ENCODE measurements at places on chromosomes 16 and 17. TPM values are rescaled to one million over a fixed set of nuclear protein-coding genes. Genes with fewer than 3 reads are reported as not detected.
A peak's percentile ranks its signal among the peaks of the same experiment; 100 is the strongest.

DNA sequence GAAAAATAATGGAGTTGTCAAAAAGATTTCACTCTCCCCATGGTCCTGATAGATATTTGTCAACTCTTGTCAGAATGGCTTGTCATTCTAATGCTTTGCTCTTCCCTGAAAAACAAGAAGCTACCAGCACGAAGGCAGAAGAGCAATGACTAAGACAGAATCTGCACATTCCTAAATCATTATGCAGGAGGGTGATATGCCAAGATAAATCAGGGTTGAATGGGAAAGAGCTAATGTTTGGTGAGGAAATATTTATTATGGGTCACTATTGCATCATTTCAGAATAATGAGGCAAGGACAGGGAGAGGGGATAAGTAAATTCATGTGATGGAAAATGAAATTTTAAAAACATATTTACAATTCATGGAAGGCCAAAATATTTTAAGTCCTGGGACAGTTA is 297.5 kb upstream of the XYLT1 start:
- peaks cover 10% of the 10 kb centered on the region for H3K27me3 ChIP-seq
- no peaks in the 10 kb centered on the region for H3K36me3 ChIP-seq
- H3K4me3 ChIP-seq = no peak overlapping the region

GRCh38 chr17:41519501-41520224 is 973 bp upstream of the KRT15 start:
- H3K36me3 ChIP-seq = no peaks in the 10 kb centered on the region
- H3K27ac ChIP-seq = no peak overlapping the region
- no peak for DNase-seq
- H3K4me1 ChIP-seq = no peaks in the 10 kb centered on the region
- no peak overlapping the region for H3K4me3 ChIP-seq

- no peak for DNase-seq
- no peaks in the 10 kb centered on the region for H3K27me3 ChIP-seq
- H3K36me3 ChIP-seq = no peaks in the 10 kb centered on the region
- no peak overlapping the region for H3K4me3 ChIP-seq
- H3K27ac ChIP-seq = no peak overlapping the region
These were observed 1572.3 kb downstream of the CDH8 start for GRCh38 chr16:60463986-60464385.

DNA sequence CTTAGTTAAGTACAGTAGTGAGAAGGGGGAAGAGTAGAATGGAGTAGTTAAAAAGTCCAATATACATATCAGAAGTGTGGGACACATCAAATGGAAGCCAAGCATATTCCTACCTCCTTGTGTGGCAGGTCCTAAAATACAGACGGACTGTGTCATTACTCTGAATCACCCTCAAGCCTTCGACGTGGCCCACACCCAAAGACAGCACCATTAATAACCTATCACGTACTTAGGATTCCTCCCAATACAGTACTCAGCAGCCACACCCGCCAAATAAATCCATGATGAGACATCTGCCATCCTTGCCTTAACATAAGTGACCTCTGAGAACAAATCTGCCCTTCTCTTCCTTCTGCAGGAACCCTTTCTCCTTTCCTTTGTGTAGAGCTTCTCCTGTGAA is 38.9 kb downstream of the UBE2G1 start:
- DNase-seq = no peak
- H3K4me1 ChIP-seq = peaks cover 47% of the 10 kb centered on the region
- no peak overlapping the region for H3K4me3 ChIP-seq
- peaks cover 31% of the 10 kb centered on the region for H3K36me3 ChIP-seq

- H3K4me3 ChIP-seq = no peak overlapping the region
- DNase-seq = no peak
- H3K36me3 ChIP-seq = no peaks in the 10 kb centered on the region
- H3K4me1 ChIP-seq = no peaks in the 10 kb centered on the region
These were observed 268.5 kb upstream of the CCL2 start for GRCh38 chr17:33986566-33986965.

DNA sequence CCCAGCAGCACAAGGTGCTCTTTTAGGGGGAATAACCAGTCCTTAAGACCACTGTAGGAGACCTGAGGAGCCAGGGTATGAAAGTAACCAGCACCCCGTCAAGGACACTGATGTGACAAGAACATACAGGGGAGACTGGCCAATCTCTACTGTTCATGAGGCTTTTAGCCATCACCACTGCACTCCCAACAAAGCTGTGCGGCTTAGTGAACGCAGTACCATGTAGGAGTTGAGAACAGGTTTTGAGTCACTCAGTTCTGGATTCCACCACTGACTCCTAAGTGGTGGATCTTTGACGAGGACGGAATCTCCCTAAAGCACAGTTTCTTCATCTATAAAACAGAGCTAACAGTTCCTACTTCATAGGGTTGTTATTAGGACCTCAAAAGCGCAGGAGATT is 26.8 kb downstream of the COG4 start:
- peak; percentile 52 for DNase-seq
- H3K27me3 ChIP-seq = no peaks in the 10 kb centered on the region
- H3K27ac ChIP-seq = no peak overlapping the region
- peaks cover 31% of the 10 kb centered on the region for H3K36me3 ChIP-seq
- H3K4me1 ChIP-seq = peaks cover 20% of the 10 kb centered on the region
- no peak overlapping the region for H3K4me3 ChIP-seq

GRCh38 chr16:67748834-67749233 is 29.7 kb upstream of the GFOD2 start:
- H3K4me3 ChIP-seq = no peak overlapping the region
- H3K27ac ChIP-seq = no peak overlapping the region
- H3K36me3 ChIP-seq = peaks cover 3% of the 10 kb centered on the region

GRCh38 chr16:2748757-2749455 is 3.5 kb upstream of the SRRM2 start:
- peaks cover 17% of the 10 kb centered on the region for H3K36me3 ChIP-seq
- H3K27ac ChIP-seq = no peak overlapping the region
- H3K4me1 ChIP-seq = peaks cover 14% of the 10 kb centered on the region

DNA sequence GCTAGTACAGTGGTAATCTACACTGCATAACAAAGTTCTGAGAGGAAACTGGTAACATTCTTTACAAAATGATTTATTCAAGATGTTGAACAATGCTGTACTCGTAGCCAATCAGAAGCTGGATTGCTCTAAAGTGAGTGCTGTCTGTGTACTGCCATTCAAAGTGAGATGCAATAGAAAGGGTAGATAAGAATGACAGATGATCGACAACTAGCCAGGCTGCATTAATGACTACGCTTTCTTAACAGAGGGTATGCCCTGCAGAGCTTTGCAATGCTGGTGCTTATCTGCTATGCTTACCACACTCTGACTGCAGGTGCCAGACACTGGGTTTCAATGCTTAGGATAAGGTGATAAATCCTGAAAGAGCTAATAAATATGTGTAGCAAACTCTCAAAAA is 46.1 kb upstream of the SLC25A19 start:
- H3K4me1 ChIP-seq = peaks cover 74% of the 10 kb centered on the region
- peaks cover 21% of the 10 kb centered on the region for H3K36me3 ChIP-seq
- peak overlapping the region; percentile 65 for H3K27ac ChIP-seq
- DNase-seq = no peak

DNA sequence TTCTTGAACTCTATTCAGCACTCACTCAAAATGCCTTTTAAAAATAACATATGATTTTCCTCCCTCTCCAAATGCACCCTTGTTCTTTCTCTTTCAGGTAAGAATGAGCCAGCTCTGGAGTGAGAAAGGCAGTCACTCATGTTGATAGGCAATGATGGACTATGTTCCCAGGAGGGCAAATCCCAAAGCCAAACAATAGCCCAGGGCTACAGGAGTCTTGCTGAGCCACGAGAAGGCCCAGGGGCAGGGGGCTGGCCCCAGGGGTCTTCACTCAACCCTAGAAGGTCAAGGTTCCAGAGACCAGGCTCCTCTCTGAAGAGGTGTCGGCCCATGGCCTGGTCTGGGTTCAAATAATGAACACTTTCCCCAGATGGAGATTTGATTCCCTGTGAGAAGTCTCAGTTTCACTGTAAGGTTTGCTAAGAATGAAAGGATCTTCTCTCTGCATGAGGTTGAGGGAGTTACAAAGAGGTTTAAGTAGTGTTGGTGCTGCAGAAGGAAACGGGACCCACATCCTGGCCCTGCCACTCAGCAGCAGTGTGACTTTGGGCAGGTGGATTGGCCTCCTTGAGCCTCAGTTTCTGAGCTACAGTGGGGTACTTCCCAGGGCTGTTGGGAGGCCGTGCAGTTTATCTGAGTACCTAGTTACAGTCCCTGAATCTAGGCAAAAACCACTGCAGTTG is 49.0 kb downstream of the RTN4RL1 start:
- H3K4me1 ChIP-seq = peaks cover 20% of the 10 kb centered on the region
- H3K27me3 ChIP-seq = peaks cover 12% of the 10 kb centered on the region
- no peaks in the 10 kb centered on the region for H3K36me3 ChIP-seq
- peak; percentile 31 for DNase-seq
- no peak overlapping the region for H3K27ac ChIP-seq

DNA sequence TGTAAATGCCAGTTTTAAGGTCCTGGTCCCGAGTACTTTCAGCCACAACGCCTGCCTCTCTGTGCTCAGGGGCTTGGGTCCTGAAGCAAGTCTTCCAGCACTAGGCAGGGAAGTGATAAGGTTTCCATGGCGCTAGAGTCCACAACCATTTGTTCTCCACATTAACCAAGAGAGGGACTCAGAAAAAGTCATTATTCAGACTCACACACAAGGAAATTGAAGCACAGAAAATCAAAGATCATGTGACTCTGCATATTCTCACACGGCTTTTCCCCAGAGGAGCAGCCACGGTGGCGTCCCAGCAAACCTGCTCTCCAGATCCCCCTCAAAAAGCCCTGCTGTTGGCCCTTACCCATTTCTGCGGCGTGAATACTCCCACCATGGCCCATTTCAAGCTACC is 9.7 kb downstream of the ENPP7 start:
- H3K4me1 ChIP-seq = peaks cover 6% of the 10 kb centered on the region
- peaks cover 23% of the 10 kb centered on the region for H3K27me3 ChIP-seq
- H3K36me3 ChIP-seq = no peaks in the 10 kb centered on the region

DNA sequence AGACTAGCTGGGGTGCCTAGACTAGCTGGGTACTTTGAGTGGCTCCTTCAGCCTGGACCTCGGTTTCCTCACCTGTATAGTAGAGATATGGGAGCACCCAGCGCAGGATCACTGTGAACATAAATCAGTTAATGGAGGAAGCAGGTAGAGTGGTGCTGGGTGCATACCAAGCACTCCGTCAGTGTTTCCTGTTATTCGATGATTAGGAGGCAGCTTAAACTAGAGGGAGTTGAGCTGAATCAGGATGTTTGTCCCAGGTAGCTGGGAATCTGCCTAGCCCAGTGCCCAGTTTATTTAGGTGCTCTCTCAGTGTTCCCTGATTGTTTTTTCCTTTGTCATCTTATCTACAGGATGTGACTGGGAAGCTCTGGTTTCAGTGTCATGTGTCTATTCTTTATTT is 8.4 kb upstream of the TMEM235 start:
- H3K36me3 ChIP-seq = peaks cover 34% of the 10 kb centered on the region
- peaks cover 3% of the 10 kb centered on the region for H3K4me1 ChIP-seq
- no peak overlapping the region for H3K4me3 ChIP-seq

DNA sequence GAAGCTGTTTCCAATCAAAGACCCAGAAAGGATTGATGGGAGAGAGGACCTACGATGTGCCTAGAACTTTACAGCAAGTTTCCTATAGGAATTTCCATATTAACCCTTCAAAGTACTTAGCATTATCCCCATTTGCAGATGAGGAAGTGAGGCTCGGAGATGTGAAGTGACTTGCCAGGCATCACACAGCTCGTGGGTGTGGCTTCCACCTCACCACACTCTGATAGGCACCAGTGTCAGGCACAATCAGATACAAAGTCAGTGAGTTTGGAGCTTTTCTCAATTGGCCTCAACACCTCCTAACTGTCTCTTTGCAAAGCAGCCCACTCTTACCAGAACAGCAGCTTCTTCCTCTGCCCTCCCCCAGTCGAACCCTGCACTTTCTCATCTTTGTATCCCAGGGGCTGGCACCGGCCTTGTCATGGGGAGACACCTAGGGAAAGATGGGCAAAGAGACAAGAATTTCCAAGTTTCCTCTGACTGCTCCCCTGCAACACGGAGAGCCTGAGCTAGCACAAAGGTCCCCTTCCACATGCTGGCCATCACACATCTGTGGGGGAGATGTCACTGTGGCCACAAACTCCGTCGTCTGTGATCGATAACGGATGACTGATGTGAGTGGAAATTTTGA is 37.4 kb upstream of the CCL1 start:
- no peak overlapping the region for H3K4me3 ChIP-seq
- DNase-seq = no peak
- no peak overlapping the region for H3K27ac ChIP-seq
- H3K4me1 ChIP-seq = no peaks in the 10 kb centered on the region
- no peaks in the 10 kb centered on the region for H3K36me3 ChIP-seq

DNA sequence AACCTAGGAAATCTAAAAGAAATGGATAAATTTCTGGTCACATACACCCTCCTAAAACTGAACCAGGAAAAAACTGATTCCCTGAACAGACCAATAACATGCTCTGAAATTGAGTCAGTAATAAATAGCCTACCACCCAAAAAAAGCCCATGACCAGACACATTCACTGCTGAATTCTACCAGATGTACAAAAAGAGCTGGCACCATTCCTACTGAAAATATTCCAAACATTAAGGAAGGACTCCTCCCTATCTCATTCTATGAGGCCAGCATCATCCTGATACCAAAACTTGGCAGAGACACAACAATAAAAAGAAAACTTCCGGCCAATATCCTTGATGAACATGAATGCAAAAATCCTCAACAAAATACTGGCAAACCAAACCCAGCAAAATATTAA is 52.9 kb downstream of the TTC19 start:
- no peaks in the 10 kb centered on the region for H3K27me3 ChIP-seq
- DNase-seq = no peak
- H3K27ac ChIP-seq = peak overlapping the region; percentile 22
- peaks cover 53% of the 10 kb centered on the region for H3K36me3 ChIP-seq

DNA sequence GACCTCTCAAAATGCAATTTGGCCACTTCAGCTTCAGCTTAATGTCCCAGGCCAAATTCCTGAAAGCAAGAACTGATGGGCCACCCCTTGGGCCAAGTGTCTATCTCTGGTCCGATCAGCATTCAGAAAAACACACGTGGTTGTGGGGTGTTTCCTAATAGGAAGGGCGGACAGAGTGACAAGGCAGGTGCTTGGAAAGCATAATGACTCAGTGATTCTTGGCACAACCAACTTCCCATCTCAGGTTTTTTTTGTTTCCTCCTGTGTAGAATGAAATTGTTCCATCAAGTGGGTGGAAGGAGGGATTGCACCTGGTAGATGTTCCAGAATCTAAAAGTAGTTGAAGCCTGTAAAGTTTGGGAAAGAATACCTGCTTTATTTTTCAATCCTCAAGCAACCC is 155.6 kb downstream of the HS3ST2 start:
- no peak overlapping the region for H3K4me3 ChIP-seq
- DNase-seq = no peak
- H3K27ac ChIP-seq = no peak overlapping the region
- peaks cover 30% of the 10 kb centered on the region for H3K27me3 ChIP-seq
- no peaks in the 10 kb centered on the region for H3K36me3 ChIP-seq

- H3K27ac ChIP-seq = no peak overlapping the region
- H3K36me3 ChIP-seq = no peaks in the 10 kb centered on the region
- peaks cover 74% of the 10 kb centered on the region for H3K27me3 ChIP-seq
- DNase-seq = peak; percentile 51
- peak overlapping the region; percentile 74 for H3K4me3 ChIP-seq
- H3K4me1 ChIP-seq = peaks cover 10% of the 10 kb centered on the region
These were observed 1.3 kb downstream of the HOXB9 start for GRCh38 chr17:48624544-48625494.

RCVRN gene
- total RNA-seq = not detected

TMEM238L gene
- not detected for total RNA-seq

RNF227 gene
- 3.8 TPM for total RNA-seq

KRT31 gene
- not detected for total RNA-seq

All from activated CD4-positive, alpha-beta T cell treated with anti-CD3 and anti-CD28 coated beads for 36 hours (primary cell).